ENCODE measurements at places on chromosomes 4 and X.

DNA sequence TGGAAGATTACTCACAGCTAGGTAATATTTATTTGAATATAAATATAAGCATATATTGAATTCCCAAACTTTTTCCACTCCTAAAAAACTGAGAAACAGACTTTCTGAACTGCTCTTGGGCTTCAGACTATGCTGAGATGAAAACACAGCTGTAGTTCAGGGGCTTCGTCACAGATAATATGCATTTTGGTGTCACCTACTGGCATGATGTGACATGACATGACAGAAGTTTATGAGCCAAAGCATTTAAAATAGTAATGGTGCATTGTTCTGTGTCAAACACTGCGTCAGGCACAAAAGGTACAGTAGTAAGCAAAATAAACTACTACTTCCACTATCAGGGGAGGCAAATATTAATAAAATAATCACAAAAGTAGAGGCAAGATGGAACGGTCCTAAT is 171.3 kb downstream of the BTC start:
- DNase-seq: no peak

DNA sequence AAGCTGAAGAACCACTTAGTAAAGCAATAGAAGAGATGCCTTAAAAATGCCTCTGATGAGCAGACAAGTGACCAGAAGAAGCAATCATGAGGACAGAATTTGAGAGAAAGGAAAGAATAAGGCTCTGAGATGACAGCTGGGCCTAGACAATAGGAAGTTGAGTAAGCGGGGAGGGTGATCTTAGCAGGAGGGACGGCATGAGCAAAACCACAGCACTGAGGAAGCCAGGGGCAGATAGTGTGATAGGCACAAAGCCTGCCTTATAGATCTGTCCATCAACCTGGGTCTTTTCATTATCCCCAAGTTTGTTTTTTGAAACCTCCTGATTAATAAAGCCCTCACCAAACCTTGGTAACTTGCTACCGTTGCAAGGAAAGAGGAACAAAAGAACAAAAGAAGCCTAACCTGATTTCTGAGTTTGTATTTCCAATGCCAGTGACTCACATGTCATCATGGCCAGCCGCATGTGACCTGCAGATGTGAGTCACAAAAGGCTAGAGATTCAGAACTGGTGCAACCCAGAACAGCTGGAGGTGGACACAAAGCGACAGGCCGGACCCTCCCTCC is 55.7 kb upstream of the PPARGC1A start:
- no peak for DNase-seq

DNA sequence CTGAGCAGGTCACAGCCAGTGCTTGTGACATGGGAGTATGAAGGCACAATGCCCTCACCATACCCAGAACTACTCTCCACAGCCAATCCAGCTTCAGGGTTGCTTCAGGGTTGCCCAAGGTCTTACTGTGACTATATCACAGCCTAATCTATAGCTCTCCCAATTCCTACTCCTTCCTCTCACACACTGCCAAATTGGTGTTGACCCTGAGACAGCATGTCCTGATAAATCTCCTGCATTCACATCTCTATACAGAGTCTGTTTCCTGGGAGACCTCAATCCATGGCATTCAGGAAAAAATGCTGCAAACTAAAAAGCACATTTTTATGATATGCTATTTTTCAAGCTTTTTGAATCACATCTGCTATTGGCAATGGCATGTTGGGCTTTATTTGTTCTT is 456.7 kb downstream of the GRID2 start:
- no peak for DNase-seq

GRCh38 chr4:11408233-11408967 is 20.3 kb downstream of the HS3ST1 start:
- no peak for DNase-seq

GRCh38 chr4:183544109-183544508 is 39.3 kb downstream of the ING2 start:
- DNase-seq: no peak

DNA sequence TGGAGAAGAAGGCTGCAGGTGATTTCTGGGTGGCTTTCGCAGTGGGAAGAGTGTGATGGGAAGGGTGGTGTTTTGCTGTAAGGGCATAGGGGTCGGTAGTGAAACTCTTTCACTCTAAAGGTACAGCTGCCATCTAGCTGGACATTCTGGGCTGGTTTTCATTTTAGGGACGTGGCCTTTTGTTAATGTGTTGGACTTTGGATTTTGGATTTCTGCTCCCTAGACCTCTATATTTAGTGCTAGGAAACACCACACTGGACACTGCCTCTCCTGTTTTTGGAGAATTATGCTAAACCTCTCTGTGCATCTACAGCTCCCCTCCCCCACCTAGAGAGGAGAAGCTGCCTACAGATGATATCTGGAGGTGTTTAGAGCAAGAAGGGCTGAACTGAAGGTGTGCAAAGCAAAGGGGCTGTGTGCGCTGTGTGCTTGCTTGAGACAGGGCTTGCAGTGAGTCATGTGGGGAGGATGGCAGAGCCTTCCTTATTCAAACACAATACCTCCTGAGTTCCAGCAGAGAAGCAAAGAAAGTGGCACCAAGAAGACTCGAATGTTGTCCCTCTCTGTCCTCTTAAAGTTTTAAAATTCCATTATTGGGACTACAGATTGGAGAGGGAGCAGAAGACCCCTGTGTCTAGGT is 47.9 kb downstream of the STARD8 start:
- DNase-seq: no peak

- no peak for DNase-seq
These were observed 515.7 kb downstream of the RPA4 start for GRCh38 chrX:97399400-97399799.

GRCh38 chr4:110702326-110702725 is 79.4 kb upstream of the PITX2 start:
- no peak for DNase-seq

DNA sequence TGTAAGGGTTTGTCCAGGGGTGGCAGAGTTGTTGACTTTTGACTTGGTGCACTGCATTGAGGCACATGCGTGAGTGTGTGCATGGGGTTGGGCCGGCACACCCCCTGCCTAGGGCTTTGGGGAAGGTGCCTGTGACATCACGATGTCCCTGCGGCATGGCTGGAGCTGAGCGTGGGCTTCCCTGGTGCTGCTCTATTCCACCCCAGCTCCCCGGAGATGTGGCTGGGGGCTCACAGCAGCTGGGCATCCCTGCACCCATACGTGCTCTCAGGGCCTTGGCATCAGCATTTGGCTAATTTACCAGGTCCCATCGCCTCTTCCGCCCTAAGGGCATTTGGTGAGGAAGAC is 5.7 kb downstream of the PSAPL1 start:
- no peak for DNase-seq

GRCh38 chr4:185128272-185129119 is 14.6 kb upstream of the SLC25A4 start:
- DNase-seq: no peak

- DNase-seq: no peak
These were observed 2.1 kb upstream of the AVPR2 start for GRCh38 chrX:153902385-153902784.

DNA sequence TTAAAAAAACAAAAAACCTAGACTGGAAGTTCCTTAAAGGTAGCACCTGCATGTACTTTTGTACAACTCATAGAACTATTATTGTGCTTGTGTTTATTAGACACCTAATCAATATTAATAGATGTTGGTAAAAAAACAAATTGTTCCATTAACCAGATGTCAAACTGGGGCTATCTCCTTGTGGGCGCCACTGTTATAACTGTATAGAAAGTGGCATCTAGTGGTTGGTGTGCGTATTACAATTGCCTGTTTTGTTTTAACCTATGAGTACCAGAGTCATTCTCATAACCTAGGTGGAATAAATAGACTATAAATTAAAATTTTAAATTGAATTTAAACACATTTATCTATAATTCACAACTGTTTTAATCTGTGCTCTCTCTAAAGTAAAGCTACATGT is 97.4 kb downstream of the COL4A5 start:
- no peak for DNase-seq

DNA sequence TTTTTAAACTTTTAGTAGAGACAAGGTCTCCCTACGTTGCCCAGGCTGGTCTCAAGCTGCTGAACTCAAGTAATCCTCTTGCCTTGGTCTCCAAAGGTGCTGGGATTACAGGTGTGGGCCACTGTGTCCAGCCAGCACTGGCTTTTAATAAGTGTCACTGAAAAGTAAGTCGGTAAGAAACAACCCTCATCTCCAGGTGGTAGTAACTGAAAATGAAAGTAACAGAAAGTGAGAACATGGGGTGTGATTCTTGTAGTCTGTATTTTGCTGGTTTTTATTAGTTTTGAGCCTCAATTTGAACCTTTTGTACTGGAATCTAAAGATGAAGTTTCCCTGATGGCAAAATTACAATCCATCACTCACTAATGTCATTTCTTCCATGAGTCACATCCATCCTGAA is 238.1 kb upstream of the AGA start:
- no peak for DNase-seq

DNA sequence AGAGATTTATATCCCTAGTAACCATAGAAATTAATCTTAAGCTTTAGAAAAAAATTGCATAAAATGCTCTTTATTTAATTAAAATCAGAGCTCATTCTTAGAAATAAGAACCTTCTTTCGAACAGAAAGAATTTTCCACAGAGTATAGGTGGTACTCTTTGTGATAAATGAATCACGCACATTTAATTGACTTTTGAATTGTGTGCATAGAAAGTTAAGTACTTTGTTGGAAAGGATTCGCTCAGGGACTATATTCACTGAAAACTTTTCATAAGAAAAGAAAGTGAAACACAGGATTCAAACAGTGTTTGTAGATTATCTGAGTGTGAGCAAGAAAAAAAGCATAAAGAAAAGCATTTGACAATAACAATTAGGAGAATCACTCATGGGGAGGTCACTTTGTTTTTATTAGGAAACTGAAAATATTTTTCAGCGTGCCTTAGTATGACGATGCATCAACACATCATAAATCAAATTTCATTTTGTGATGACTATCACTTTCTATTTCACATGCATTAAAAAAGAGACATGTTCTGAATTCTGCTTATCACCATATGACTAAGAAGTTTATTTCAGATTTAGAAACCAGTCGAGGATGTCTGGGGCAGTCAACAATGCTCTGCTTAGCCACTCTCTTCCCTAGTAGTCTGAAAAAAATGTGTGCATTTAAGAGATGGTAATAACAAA is 49.5 kb downstream of the STX18 start:
- DNase-seq: no peak

GRCh38 chr4:10811991-10812390 is 127.4 kb upstream of the CLNK start:
- no peak for DNase-seq

GRCh38 chrX:15142084-15142715 is 127.7 kb downstream of the ASB9 start:
- DNase-seq: no peak

DNA sequence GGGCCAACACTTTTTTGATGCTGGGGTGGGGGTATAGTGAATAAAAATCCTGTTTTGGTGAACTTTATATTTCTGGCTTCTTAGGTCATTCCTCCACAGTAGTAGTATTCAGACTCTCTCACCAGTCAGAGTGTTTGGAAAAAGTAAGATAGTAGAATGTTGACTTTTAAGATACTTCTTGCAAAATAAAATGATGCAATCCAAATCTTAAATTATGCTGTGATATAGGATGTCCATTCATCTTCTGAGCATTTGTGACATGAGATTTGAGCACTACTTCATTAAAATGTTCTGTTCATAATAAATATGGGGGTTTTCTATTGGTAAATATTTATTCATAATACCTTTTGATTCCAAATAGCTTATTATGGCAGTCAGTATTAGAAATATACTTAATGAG is 70.1 kb downstream of the BMP2K start:
- DNase-seq: no peak

- DNase-seq: no peak
These were observed 219.0 kb upstream of the PSAPL1 start for GRCh38 chr4:7653510-7654369.

DNA sequence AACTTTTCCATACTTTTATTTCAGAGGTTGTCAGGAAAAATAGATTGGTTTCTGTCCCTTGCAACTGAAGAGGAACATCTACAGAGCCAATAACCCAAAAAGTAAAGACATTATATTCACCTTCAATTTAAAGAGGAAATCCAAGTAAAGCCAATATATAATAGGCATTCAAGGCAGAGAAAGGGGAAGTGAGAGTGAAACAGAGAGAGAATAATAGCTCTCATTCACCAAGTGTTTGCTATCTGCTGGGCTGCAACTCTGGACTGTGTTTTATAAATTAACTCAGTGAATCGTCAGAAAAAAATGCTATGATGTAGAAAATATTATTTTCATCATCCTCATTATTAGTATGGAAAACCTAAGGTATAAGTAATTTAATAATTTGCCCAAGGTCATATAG is 448.5 kb downstream of the TRAM1L1 start:
- DNase-seq: no peak

GRCh38 chr4:128904821-128905220 is 95.3 kb downstream of the JADE1 start:
- no peak for DNase-seq

DNA sequence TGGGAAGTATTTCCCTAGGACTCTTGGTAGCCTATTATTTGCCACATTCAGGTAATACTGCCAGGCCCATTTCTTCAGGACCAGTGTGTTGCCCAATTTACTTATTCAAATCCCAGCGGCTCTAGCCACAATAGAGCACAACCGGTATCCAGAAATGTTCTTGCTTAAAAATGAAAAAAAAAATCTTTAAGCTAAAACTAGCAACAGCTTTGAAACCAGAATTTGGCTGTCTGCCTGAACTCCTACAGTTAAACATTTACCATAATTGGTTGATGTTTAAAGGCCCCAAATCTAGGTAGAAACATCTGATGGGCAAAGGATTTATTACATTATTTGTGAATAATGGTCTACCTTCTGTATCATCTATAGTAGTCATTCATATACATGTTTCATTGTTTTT is 930 bp upstream of the SLITRK4 start:
- no peak for DNase-seq

DNA sequence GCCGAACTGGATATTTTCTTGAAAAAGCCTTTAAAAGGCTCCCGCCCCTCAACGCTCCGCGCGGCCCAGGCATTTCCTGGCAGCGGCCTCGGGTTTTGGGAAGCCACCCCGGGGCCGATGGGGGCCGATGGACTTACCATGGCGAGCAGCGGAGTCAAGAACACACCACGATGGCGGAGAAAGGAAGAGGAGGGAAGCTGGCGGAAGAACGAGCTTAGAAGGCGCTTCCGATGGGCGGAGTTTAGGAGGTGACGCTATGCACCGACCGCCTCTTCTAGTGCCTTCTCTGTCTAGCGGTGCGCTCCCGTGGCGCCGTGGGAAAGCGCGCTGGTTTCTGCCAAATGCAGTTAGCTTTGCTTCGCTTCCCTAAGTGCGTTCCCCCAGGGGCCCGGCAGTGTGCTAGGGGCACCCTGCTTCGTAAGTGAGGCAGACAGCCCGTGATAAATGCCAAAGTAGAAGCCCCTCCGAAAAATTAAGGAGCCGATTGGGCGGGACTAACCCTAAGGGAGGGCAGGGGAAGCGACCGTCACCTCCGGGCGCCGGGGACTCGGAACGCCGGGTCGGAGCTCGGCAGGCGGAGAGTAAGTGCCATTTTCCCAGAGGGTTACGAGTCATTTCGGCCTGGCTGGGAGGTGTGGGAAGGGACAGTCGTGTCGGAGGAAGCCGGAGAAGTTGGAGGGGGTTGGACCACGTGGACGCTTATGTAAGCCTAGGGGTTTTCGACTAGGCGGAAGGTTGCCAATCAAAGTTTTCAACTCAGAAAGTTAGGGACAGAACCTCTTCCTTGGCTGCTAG is at the start of gene RPL39:
TSS of gene RPL39 (minus strand) at position 194 of the 795 bp plus-strand sequence. CDS start at position 140, 54 bp downstream.
- peak; percentile 80 for DNase-seq

Data from caudate nucleus (tissue), 63 donors.